ENCODE measurements at places on chromosomes 2 and 18. TPM values are rescaled to one million over a fixed set of nuclear protein-coding genes. Genes with fewer than 3 reads are reported as not detected.

RTP5 gene
- total RNA-seq: not detected

DNA sequence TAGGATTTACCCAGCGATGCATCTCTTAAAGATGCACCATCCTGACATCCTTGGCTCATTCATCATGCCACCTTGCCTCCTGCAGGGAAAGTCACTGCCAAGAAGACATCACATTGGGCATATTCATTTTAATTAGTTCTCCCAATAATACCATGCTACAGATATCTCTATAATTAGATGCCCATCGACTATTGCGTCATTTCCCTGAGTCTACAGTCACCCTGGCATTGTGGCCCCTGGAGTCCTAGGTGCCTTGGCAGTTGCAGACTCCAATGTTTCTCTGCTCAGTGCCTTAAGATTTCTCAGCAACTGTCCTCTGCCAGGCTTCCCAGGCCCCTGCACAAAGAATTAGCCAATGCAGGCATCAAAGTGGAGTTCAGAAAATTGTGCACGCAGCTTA lies 32.6 kb downstream of the RDH14 start:
- no peak for DNase-seq

- no peak for DNase-seq
These were observed 65.4 kb upstream of the ST8SIA3 start for GRCh38 chr18:57286949-57287348.

GRCh38 chr2:73937103-73937885 lies 10.6 kb downstream of the DGUOK start:
- no peak for DNase-seq

GRCh38 chr2:200479692-200480265 lies 30.1 kb downstream of the KCTD18 start:
- DNase-seq: no peak

PTH2R gene
- 1.1 TPM for total RNA-seq

CRYGC gene
- total RNA-seq: not detected

- DNase-seq: no peak
These were observed 102.6 kb upstream of the SP3 start for GRCh38 chr2:174067815-174068214.

MC5R gene
- not detected for total RNA-seq
